ENCODE measurements at places on chromosomes 7 and 10.

DNA sequence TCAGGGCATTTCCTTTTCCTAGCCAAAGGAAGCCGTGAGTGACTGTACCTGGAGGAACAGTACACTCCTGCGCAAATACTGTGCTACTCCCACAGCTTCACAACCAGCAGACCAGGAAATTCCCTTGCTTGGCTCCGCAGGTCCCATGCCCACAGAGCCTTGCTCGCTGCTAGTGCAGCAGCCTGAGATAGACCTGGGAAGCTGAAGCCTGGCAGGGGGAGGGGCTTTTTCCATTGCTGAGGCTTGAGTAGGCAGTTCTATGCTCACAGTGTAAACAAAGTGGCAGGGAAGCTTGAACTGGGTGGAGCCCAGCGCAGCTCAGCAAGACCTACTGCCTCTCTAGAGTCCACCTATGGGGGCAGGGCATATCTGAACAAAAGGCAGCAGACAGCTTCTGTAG, 291.2 kb downstream of the HGF start:
- DNase-seq: no peak

- DNase-seq: no peak
Observed at GRCh38 chr7:154415709-154416399, 363.7 kb downstream of the DPP6 start.

DNA sequence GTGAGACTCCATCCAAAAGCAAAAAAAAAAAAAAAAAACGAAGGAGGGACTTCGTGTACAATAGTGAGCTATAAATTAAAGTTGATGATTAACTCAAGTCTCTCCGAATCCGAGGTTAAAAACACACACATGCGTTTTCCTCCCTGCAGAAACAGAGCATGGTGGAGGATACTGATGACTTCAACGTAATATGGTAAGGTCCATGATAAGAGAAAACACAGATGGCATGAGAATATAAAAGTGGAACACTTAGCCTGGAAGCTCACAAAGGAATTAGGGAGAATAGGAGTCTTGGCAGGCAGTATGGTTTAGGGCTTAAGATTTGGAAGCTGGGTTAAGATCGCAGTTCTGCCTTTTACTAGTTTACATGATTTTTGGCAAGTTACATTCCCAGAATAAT, 20.1 kb upstream of the GSTK1 start:
- DNase-seq: no peak

GRCh38 chr7:2202901-2203765, 29.6 kb downstream of the MAD1L1 start:
- no peak for DNase-seq

GRCh38 chr7:137985897-137986251, 16.0 kb downstream of the CREB3L2 start:
- DNase-seq: no peak
